Right cardiac atrium (tissue), 5 donors: ENCODE measurements at places on chromosomes 7 and 10. TPM values are rescaled to one million over a fixed set of nuclear protein-coding genes. Genes with fewer than 3 reads are reported as not detected.
A peak's percentile ranks its signal among the peaks of the same experiment; 100 is the strongest.

- no peak for DNase-seq
Measured at GRCh38 chr7:111508387-111508786, 53.9 kb downstream of the IMMP2L start.

- no peak for DNase-seq
Measured at GRCh38 chr10:78458983-78459638, 425.4 kb downstream of the RPS24 start.

DNA sequence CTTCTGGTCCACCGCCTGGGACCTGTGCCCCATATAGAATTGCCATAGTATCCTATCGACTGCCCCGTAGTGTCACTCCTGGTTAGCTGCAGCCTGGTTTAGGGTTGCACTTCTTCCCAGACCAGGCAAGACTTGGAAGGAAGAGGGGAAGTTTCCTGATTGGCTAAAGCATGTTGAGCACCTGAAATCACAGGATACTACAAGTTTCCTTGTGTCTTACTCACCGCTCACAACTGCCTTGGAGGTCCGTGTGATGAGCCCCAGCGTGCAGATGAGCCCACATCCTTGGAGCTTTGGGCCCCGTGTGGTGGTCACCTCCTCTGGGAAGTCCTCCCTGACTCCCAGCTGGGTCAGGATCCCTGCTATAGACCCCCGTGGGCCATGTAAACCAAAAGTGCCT, 73.9 kb upstream of the GTF2I start:
- DNase-seq, result no peak

- no peak for DNase-seq
Measured at GRCh38 chr7:15594461-15594860, 32.6 kb upstream of the AGMO start.

- peak; percentile 34 for DNase-seq
Measured at GRCh38 chr7:100122067-100122466, 2.6 kb downstream of the CNPY4 start.

GRCh38 chr7:142796501-142797390, 26.0 kb downstream of the PRSS2 start:
- peak; percentile 56 for DNase-seq

GRCh38 chr7:2478399-2478785, 2.2 kb upstream of the GRIFIN start:
- peak; percentile 88 for DNase-seq

DNA sequence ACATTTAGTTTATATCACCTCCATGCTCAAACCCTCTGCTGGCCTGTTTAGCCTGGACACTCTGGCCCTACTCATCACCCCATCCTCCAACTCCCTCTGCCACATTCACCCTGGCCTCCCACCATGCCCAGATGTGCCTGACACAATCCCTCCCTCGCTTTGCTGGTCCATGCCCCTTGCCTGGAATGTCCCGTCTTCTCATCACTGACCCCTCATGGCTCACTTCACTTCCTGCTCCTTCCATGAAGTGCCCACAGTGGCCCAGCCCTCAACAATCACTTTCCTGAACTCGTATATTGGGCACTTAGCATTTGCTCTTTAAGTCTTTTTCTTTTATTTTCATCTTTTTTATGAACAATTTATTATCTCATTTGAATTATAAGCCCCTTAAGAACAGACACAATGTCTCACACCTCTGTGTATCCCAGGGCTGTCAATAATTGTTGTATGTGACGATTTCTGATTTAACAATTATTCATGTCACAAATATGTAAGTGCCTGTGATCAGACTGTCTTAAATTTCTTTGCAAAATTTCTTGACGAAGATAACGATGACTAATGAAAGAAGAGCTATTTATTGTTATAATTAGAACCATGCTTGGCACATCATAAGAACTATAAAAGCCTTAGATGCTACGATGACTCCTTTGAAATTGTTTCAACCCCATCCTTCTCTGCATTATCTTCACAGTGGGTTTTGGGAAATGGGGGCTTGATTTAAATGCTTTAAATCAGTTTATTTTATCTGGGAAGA, 209.9 kb upstream of the YAE1 start:
- DNase-seq, result no peak

GRCh38 chr7:136058546-136058945, 81.4 kb upstream of the MTPN start:
- DNase-seq, result no peak

GRCh38 chr7:80134115-80134535, 506 bp upstream of the GNAI1 start:
- DNase-seq, result no peak

- no peak for DNase-seq
Measured at GRCh38 chr10:48594803-48595538, 9.9 kb downstream of the ARHGAP22 start.

DNA sequence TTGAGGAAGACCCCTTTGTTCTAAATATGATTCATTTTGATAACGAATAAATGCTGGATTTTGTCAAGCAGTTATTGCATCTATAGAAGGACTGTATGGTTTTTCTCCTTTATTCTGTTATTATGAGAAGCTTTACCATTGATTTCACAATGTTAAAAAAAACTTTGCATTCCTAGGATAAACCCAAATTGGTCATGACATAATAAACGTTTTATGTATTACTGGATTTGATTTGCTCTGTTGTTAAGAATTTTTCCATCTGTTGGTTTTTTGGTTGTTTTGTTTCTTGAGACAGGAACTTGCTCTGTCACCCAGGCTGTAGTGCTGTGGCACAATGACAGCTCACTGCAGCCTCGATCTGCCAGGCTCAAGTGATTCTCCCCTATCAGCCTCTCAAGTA, 2.2 kb upstream of the DNA2 start:
- DNase-seq, result no peak

GRCh38 chr10:111338035-111338434, 261.2 kb downstream of the ADRA2A start:
- no peak for DNase-seq

DNA sequence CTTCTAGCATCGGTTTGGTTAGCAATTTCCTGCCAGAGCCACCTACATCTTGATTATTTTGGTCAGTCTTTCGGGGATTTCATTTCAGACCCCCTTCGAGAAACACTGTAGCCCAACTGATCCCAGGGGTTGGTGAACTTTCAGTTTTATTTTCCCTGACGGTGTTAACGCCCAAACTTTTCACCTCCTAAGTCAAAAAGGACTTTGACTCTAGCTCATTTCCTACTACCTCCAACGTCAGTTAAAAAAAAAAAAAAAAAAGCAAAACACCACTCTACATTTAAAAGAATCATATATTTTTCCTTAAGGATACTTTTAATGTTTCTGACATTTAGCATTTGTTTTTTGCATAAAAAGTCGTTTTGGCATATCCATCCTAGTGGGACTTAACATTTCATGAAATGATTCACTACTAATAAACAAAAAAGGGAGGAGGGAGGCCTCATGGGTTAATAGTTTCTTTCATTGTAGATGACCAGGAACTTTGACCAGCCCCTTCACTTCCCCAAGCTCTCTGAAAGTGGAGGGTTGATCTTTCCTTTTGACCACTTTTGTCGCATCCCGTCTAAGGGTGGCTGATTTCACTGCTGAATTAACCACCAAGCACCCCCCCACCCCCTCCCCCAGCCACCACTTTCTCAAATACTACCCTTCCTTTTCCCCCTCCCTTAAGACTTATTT, 764 bp upstream of the TCF7L2 start:
- DNase-seq, result no peak

- no peak for DNase-seq
Measured at GRCh38 chr7:97871659-97872024, 566 bp downstream of the ASNS start.

DNA sequence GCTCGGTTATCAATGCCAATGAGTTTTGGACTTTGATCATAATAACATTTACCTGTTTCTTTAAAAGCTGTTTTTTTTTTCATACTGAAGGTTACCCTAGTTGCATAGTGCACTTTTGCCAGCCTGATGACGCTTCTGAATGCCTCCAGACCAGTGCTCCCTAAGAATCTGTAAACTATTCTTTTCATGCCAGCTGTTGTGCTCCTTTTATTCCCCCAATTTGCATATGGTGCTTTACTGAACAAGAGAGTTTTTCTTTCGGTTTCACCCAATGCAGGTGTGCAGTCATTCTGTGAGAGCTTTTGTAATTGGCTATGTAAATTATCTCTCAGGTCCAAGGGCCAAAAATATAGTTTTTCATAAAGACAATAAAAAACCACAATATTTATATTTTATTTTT, 48.1 kb upstream of the GLCCI1 start:
- no peak for DNase-seq

DNA sequence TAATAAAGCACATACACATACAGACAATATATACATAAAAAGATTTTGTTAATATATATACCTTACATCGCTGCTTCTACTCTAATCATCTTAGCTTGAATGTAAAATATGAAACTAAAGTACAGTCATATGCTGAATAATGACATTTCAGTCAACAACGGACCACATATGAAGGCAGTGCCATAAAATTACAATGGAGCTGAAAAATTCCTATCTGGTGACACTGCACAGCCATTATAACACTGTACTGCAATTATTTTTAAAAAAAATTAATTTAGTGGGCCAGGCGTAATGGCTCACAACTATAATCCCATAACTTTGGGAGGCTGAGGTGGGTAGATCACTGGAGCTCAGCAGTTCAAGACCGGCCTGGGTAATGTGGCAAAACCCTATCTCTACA, 122.3 kb downstream of the JMJD1C start:
- no peak for DNase-seq

DNA sequence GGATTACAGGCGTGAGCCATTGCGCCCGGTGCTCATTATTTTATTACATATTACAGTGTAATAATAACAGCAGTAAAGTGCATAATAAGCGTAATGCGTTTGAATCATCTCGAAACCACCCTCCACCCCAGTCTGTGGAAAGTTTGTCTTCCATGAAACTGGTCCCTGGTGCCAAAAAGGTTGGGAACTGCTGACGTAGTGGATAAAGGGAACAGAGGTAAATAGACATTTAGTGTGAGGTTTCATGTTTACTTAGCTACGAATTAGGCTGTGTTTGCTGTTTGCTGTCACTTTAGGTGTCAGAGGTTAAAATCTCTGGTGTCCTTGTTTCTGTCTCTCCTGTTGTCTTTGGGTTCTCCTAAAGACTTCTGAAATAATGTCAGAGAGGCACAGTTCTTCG, 60.3 kb upstream of the SLC39A12 start:
- DNase-seq, result no peak

The ZYX gene
- total RNA-seq, result 86.1 TPM

The PILRA gene
- total RNA-seq, result 5.3 TPM

The PAPOLB gene
- total RNA-seq, result 0.29 TPM

The OR2A42 gene
- total RNA-seq, result not detected

The TMEM236 gene
- total RNA-seq, result 1.0 TPM

The ICA1 gene
- total RNA-seq, result 77.1 TPM

The ANKRD30A gene
- total RNA-seq, result not detected

The MYL10 gene
- total RNA-seq, result not detected

The ST8SIA6 gene
- total RNA-seq, result 20.0 TPM

The MRPS16 gene
- 76.8 TPM for total RNA-seq

The DOCK4 gene
- total RNA-seq, result 17.3 TPM

The ZMIZ2 gene
- total RNA-seq, result 49.0 TPM

The TFEC gene
- total RNA-seq, result 4.3 TPM

The DYDC2 gene
- total RNA-seq, result not detected

The TMEM26 gene
- 0.19 TPM for total RNA-seq

The UNCX gene
- not detected for total RNA-seq
